ENCODE measurements at places on chromosomes 11 and 22. TPM values are rescaled to one million over a fixed set of nuclear protein-coding genes. Genes with fewer than 3 reads are reported as not detected.
A peak's percentile ranks its signal among the peaks of the same experiment; 100 is the strongest.

DNA sequence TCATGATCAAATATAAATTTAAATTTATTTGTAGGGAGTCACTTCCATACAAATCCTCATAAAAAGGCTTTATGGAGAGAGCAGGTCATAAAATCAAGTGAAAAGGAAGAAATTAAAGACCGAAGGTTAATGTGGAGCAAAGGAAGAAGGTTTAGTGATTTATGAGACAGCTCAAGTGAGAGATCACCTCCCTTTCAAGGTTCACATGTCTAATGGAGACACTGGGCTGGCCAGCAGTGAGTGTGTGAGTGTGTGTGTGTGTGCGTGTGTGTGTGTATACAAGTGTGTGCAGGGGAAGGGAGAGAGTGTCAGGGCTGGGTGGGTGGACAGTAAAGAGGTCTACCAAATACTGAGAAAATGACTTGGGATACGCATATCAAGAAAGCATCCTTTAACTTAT, 251.2 kb downstream of the FAT3 start:
- H3K4me1 ChIP-seq: no peaks in the 10 kb centered on the region
- H3K27me3 ChIP-seq: no peaks in the 10 kb centered on the region
- H3K27ac ChIP-seq: no peak overlapping the region
- no peak overlapping the region for H3K4me3 ChIP-seq
- DNase-seq: no peak

DNA sequence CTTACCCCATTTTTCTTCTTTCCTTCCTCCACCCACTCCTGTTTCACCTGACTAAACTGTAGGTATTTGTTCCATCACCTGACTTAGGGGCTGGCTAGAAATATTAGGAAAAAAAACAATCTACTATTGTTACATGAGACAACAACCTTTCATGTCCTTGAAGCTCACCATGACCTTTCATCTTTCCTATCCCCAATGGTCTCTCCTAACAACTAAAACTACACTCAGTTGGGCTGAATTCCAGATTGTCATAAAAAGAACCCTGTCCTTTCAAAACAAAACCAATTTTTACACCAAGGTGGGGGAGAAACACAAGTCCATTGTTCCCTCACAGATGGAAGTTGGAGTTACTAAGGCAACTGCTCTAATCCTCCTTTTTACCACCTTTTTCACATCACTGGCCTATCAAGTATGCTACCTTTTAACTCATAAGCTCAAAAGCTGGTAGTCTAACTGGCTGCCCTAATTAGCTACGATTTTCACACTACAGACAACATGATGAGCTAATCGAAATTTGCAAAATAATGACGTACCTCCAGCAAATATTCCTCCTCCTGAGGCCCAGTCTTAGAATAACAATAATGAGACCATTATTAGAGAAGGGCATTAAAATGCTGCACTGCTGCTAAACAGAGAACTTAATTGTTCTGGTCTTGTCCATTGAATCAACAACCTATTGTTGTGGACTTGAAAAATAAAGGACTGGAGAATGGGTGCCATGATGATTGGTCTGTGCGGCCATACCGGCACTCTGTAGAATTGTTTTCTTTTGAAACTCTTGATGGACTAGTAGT, 46.5 kb upstream of the SOX6 start:
- no peak overlapping the region for H3K27ac ChIP-seq
- no peak overlapping the region for H3K4me3 ChIP-seq
- no peak for DNase-seq

DNA sequence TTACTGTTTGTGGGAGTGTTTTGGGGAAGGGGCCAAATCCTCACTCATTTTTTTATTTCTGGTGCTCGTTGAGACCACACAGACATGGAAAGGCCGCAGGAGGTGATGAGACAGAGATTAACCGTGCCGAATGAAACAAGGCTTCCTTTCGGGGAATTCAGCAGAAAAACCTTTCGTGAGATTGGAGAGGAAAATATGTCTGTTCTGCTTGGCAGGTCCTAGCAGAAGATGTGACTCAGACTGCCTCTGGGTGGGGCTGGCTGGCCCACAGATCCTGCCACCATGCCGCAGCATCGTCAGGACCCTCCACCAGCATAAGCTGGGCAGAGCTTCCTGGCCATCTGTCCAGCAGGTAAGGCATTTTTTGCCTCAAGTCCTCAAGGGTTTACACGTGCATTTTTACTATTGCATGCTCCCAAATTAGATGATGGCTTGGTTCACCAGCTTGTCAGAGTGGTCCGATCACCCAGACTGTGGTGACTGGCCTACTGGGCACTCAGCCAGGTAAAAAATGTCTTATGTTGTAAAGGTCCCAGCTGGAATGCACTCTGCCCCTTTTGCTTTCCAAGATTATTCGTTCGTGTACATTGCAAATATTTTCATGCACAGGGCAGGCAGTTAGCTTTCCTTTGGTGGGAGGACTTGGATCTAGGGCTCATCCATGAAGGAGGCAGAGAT, 1.5 kb downstream of the DDB2 start:
- peak overlapping the region; percentile 64 for H3K27ac ChIP-seq
- peak overlapping the region; percentile 74 for H3K4me3 ChIP-seq
- peaks cover 8% of the 10 kb centered on the region for H3K36me3 ChIP-seq

- H3K27me3 ChIP-seq: peaks cover 5% of the 10 kb centered on the region
- H3K4me3 ChIP-seq: no peak overlapping the region
- H3K36me3 ChIP-seq: no peaks in the 10 kb centered on the region
- DNase-seq: peak; percentile 48
- H3K4me1 ChIP-seq: no peaks in the 10 kb centered on the region
Observed at GRCh38 chr11:8566613-8567210, 27.3 kb downstream of the STK33 start.

GRCh38 chr22:19825904-19826618, 28.6 kb downstream of the GNB1L start:
- H3K4me3 ChIP-seq: no peak overlapping the region
- H3K36me3 ChIP-seq: no peaks in the 10 kb centered on the region
- no peak overlapping the region for H3K27ac ChIP-seq
- H3K27me3 ChIP-seq: no peaks in the 10 kb centered on the region
- DNase-seq: no peak
- H3K4me1 ChIP-seq: no peaks in the 10 kb centered on the region

GRCh38 chr11:58446294-58446693, 4.3 kb upstream of the OR5B12 start:
- H3K27me3 ChIP-seq: no peaks in the 10 kb centered on the region
- no peak overlapping the region for H3K4me3 ChIP-seq
- H3K36me3 ChIP-seq: no peaks in the 10 kb centered on the region
- no peaks in the 10 kb centered on the region for H3K4me1 ChIP-seq
- H3K27ac ChIP-seq: no peak overlapping the region

- peaks cover 60% of the 10 kb centered on the region for H3K36me3 ChIP-seq
- peaks cover 23% of the 10 kb centered on the region for H3K4me1 ChIP-seq
- no peaks in the 10 kb centered on the region for H3K27me3 ChIP-seq
Observed at GRCh38 chr11:2951231-2952110, 22.3 kb upstream of the PHLDA2 start.

ZNF280B gene
- 1.9 TPM for total RNA-seq

LRRC74B gene
- total RNA-seq: not detected

All from IMR-90 (cell line).